ENCODE measurements at places on chromosomes 6 and 20.

GRCh38 chr6:54010340-54011276 is 100.6 kb upstream of the MLIP start:
- DNase-seq: peak; percentile 17

DNA sequence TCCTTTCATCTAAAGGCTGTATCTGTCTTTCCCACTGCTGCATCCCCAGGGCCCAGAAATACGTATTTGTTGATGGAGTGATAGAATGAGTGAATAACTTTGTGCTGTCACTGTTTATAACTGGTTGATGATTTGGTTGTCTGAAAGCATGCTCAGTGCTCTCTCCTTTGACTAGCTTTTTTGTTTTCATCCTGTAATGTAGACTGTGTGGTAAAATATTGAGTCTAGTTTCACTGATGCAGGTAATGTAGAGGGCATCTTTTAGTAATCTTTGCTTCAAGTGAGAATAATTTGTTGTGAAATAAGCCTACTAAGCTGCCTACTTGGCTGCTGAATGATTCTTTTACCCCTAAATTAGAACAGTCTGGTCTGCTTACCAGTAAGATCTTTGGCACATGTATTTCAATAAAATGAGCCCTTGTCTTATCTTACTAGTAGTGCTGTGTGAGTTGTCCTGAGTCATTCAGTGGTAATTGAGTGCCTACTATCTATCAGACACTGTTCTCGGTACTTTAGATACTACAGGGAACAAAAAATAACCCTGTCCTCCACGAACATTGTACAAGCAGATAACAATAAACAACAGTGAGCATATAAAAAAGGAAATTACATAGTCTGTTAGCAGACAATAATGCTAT is 39.9 kb downstream of the MAPK14 start:
- peak; percentile 38 for DNase-seq

DNA sequence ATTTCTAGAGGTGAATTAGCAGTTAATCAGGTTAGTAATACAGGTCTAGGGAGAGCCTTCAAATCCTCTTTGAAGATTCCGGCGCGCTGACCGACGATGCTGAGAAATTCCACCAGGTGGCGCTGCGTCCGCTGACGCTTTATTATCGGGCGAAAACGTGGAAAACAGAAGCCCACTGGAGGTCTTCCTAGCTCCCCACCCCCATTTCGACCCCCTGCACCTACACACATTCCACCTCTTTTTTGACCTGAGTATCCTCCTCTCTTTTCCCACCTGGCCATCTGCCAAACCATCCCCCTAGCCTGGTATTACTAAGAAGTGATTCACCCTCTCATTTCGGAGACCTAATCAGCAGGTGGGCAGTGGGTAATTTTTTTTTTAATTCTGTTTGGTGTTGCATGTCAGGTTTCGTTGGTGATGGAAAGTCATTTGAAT is 65.4 kb upstream of the RIN2 start:
- DNase-seq: peak; percentile 54

GRCh38 chr20:43767686-43768474 is 41.1 kb upstream of the GTSF1L start:
- peak; percentile 44 for DNase-seq

DNA sequence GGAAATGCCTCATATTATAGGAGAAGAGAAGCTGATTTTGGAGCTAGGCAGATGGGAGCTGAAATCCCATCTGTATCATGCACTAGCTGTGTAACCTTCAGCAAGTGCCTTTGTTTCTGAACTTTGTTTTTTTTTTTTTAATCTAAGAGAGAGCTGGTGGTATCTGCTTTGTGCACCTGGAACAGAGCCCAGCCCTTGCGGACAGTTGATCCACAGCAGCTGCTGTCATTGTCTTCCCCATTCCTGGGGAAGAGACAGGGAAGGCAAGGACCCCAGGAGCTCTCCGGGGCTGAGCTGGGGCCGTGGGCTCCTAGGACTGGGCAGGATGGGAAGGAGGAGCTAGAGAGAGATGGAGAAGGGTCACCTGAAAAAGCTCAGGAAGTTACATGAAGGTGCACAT is 92.1 kb downstream of the SYNJ2 start:
- DNase-seq: peak; percentile 56

DNA sequence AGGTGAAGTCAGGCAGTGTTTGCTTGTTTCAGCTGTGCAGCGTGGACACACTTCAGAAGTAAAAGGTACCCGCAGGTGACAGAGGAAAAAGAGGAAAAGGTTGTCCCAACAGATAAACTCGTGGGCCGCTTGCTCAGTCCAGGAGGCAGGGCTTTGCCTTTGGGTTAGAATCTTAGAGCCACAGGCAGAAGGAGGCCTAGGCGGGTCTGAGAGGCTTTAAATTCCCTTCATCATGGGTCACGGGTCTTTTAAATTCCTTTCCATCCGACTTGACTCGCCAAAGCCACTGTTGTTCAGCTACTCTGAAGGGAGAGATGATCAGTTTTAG is 48.2 kb downstream of the AGPAT4 start:
- DNase-seq: no peak

DNA sequence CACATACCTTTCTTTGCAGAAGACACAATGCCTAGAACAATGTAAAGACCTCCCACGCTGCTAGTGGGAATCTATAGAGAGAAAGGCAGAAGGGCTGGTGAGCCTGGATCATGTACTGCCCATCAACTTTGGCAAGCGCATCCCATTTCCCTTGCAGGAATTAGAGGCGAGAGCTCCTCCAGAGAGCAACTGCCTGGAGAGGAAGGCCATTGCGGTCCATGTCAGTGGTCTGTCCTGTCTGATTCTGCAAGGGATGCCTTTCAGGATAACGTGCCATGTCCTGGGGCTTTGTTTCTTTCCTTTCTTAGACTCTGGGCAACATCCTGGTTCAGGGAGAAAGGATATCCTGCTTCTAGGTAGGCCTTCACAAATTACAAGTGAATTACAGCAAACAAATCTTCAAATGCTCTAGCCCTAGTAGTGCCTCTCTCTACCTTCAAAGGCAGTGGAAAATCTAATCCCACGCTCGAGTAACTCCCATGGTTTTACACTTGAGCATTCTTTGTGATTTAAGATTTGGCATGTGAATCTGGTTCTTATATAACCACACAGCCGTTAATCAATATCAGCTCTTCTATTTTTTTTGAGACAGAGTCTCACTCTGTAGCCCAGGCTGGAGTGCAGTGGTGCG is 38.5 kb downstream of the GCNT2 start:
- DNase-seq: no peak

DNA sequence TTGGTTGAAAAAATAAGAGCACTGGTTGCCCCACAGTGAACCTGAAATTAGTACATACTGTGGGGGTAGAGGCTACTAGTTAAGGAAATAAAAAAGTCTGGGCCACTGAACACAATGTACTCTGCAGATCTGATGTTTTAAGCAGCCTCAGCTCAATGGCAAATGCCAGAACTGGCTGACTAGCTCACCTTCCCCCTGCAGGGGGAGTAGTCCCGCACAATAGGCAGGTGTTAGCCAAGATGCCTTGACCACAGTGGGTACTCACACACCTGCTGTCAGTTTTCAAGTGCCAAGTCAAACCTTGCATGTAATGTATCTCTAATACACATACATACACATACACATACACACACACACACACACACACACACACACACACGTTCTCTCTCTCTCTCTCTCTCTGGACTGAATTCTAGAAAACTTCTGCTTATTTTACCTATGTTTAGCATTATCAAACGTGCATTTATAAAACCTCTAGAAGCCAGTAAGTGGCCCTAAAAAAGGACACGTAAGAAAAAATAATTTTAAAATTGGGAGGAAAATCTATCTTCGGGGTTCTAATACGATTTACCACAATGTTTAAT is 36.1 kb downstream of the GMDS start:
- peak; percentile 44 for DNase-seq

- DNase-seq: no peak
These were observed 6.6 kb upstream of the FBXO9 start for GRCh38 chr6:53058388-53059195.

GRCh38 chr6:13725570-13725969 is 13.9 kb upstream of the RANBP9 start:
- DNase-seq: no peak

- peak; percentile 15 for DNase-seq
These were observed 520.4 kb downstream of the ADGRB3 start for GRCh38 chr6:69155467-69155866.

GRCh38 chr20:24598346-24598745 is 128.9 kb downstream of the SYNDIG1 start:
- DNase-seq: no peak

DNA sequence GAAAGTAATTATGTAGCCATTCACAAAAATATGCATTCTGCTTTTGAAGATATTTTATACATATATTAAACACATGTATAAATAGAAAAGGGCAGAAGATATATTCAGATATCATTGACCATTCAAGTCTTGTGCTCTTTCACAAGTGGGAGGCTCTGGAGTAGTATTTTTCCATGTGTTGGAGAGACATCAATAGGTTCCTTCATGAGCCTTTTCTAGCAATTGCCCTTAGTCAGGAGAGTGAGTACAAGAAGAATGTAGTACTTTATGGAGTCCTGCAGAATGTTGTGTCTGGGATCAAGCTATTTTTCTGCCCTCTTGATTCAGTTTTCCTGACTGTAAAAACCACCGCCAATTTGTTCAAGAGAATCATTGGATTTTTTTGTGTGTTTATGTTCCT is 117.9 kb downstream of the LRRC1 start:
- no peak for DNase-seq

GRCh38 chr6:168106633-168107005 is 27.6 kb upstream of the FRMD1 start:
- no peak for DNase-seq

GRCh38 chr6:5191222-5191621 is 69.5 kb downstream of the LYRM4 start:
- peak; percentile 22 for DNase-seq

GRCh38 chr6:5763871-5764270 is 242.9 kb downstream of the NRN1 start:
- DNase-seq: no peak

DNA sequence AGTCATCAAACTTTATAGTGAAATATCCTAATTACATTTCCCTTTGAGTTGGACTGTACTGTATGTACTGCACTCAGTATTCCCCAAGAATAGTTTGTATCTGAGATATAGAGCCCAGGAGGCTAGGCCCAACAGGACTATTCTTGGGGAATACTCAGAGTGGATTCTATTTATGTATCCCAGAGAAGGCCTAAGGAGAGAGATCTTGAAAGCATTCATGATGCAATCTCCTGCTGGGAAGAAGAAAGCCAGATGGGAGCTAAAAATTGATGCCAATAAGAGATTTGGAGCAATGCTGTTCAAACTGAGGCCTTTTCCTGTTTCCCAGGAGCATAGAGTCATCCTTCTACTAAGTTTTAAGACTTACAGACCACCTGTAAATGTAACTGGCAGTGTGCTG is 452.1 kb upstream of the PLCB4 start:
- peak; percentile 68 for DNase-seq

- DNase-seq: no peak
These were observed 2.3 kb downstream of the FERMT1 start for GRCh38 chr20:6120491-6120988.

- no peak for DNase-seq
These were observed 21.7 kb upstream of the IL17A start for GRCh38 chr6:52164319-52165094.

DNA sequence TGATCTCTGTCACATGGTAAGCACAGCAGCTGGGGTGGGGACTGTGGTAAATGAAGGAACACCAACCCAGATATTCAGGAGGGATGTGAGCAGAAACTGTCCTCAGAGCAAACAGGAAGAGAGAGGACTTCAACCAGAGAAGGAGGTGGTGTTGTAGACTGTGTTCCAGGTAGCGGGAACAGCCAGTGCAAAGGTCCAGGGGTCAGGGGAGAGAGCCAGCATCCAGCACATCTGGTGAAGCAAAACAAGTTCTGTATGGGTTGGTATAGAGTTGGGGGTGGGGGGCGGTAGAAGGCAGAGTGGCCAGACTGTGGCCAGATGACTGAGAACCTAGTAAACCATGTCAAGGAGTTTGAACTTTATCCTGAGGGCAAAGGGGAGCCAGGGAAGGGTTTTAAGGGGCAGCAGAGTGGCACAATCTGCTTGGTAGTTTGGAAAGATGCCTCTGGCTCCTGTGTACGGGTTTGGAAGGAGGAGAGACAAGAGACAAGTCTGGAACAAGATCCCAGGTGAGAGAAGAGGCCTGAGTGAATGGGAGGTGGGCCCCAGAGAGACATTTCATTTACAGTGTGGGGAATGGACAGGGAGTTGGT is 27.8 kb upstream of the TTPAL start:
- no peak for DNase-seq

GRCh38 chr6:107354451-107354850 is 104.9 kb downstream of the PDSS2 start:
- DNase-seq: no peak

- DNase-seq: no peak
These were observed 81.8 kb upstream of the AGPAT4 start for GRCh38 chr6:161355696-161356095.

GRCh38 chr20:57759724-57760123 is 49.9 kb upstream of the PMEPA1 start:
- no peak for DNase-seq

DNA sequence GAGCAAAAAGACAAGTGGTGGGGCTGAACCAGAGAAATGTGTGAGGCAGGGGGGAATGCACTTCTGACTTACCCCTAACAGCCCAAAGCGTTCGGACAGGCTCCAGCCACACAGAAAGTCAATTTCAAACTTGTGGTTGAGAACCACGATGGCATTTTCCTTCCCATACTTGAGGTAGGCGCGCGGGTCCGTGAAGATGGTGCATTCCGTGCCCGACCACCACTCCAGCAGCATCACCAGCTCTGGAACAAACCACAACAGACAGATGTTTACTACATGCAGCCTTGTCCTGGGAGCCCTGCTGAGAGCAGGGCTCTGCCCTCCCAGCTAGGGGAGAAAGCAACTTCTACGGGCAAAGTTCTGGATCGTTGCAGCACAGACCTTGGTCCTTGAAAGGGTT is 107.7 kb downstream of the AGPAT4 start:
- no peak for DNase-seq

GRCh38 chr20:3753098-3753497 is 14.5 kb downstream of the ADISSP start:
- DNase-seq: peak; percentile 86

DNA sequence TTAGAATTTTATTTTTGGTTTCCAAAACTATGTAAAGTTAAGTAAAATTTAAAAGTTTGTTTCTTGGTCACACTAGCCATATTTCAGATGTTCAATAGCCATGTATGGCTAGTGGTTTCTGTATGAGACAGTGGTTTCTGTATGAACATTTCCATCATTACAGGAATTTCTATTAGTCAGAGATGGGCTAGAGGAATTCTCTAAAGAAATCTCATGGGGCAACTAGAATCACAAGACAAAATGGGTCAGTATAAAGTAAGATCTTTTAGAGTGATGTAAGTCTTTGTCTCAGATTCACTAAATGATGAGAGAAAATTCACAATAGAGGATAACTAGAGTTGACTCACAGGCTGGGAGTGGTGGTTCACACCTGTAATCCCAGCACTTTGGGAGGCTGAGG is 149.0 kb downstream of the FUT9 start:
- no peak for DNase-seq

- peak; percentile 18 for DNase-seq
These were observed 522.4 kb downstream of the HDGFL1 start for GRCh38 chr6:23091795-23092194.
